ENCODE measurements at places on chromosomes 5 and 9.

GRCh38 chr9:93049491-93049890, 9.0 kb upstream of the SUSD3 start:
- no peak for DNase-seq

- DNase-seq, result no peak
These were observed 106.5 kb downstream of the THBS4 start for GRCh38 chr5:80141681-80142080.

DNA sequence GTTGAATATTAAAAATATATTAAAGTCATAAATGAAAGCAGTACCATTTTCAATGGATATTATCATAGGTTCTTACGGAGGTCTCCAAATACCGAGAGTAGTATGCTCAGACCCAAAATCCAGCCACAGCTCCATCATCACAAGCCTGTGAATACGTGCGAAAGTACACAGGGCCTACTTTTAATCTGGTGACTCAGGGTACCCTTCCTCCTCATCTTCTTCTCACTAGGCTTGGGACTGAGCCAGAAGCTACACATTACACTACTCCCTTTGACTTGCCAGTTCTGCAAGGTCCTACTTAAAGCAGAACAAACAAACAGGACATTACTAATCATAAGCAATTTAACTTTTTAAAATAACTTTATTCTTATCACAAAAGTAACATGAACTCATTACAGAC, 7.6 kb upstream of the RIC1 start:
- DNase-seq, result no peak

- DNase-seq, result no peak
These were observed 41.1 kb downstream of the DAP start for GRCh38 chr5:10719965-10720364.

GRCh38 chr5:168066536-168067208, 224.8 kb upstream of the WWC1 start:
- no peak for DNase-seq

Data from activated CD8-positive, alpha-beta memory T cell treated with anti-CD3 and anti-CD28 coated beads for 1 hour (primary cell).